ENCODE measurements at places on chromosomes 6 and 20. TPM values are rescaled to one million over a fixed set of nuclear protein-coding genes. Genes with fewer than 3 reads are reported as not detected.

CRISP2 gene
- not detected for total RNA-seq

ZNF165 gene
- total RNA-seq, result 0.94 TPM

FRK gene
- 1.0 TPM for total RNA-seq

RAB32 gene
- total RNA-seq, result 39.5 TPM

All from A549 treated with AZD2906 at 1 μM for 4 hours (cell line).